ENCODE measurements at places on chromosomes 5 and 9. TPM values are rescaled to one million over a fixed set of nuclear protein-coding genes. Genes with fewer than 3 reads are reported as not detected.

DNA sequence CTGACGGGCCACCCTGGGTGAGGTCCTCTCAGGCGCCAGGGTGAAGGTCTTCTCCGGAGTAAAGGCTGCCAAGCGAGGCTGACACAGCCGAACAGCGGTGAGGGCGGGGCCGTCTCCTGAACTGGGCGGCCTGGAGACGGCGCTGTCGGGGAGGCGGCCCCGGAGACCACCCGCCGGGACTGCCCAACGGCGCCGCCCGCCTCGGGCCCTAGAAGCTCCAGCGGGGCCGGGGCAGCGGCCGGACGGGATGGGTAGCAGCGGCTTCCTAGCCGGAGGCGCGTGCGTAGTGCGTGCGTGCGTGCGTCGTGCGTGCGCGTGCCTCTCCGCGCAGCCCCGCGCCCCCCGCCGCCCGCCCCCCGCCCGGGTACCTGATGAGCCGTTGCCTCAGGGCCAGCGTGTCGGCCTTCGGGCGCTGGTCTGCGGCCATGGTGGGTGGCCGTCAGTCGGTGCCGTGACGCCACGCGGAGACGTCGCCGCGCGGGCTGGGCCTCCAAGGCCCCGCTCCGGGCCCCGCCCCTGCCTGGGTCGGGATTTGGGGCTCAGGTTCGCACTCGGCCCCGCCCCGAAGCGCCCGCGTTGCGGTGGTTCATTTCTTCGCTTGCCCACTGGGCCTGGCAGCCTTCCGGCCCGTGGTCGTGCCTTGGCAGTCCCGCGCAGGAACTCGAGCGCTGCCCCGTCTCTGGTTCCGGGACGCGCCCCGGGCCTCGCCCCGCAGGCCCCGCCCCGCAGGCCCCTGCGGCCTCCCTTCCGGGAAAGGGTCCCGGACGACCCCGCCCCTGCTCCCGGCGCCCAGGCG lies at the start of gene PHYKPL:
Gene PHYKPL, minus strand, starts transcription at position 679 of the 796 bp plus-strand sequence. Its CDS starts 252 bp downstream, at position 427.
- peak; percentile 75 for DNase-seq

GRCh38 chr5:52469835-52470234 lies 317.9 kb upstream of the ITGA1 start:
- DNase-seq, result no peak

DNA sequence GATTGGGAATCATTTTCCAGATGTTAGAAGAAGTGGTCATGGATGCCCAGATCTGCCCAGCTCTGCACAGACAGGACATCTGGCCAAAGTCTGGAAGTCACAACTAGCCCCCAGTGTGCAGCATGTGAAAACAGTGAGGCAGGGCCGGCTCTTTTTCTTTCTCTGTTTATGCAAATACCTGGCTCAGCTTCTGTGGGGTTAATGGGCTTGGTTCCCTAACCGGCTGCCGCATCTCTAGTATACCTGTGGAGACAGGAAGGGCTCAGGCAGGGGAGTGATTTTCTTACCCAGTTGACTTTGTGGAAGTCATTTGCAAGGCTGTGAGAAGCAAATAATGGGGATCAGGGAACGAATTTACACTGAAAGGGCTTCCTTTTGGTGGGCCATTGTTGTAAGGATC lies 254.8 kb upstream of the PANK3 start:
- DNase-seq, result no peak

- no peak for DNase-seq
Measured at GRCh38 chr5:34916518-34916917, 1.0 kb downstream of the BRIX1 start.

DNA sequence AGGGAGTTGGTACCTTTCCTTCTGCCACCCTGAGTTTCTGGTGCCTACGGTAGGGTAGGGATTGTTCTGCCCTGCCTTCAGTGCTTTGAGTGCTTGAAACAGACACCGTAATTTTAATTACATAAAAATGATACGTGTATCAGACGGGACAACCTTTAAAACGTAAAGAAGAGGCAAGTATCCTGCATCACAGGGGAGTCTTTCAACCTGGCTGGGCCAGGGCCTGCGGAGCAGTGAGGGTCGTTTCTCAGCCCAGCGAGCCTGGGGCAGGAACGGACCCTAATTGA lies 483 bp upstream of the DAB2IP start:
- no peak for DNase-seq

- DNase-seq, result no peak
Measured at GRCh38 chr9:104350541-104350940, 153.5 kb upstream of the OR13F1 start.

DNA sequence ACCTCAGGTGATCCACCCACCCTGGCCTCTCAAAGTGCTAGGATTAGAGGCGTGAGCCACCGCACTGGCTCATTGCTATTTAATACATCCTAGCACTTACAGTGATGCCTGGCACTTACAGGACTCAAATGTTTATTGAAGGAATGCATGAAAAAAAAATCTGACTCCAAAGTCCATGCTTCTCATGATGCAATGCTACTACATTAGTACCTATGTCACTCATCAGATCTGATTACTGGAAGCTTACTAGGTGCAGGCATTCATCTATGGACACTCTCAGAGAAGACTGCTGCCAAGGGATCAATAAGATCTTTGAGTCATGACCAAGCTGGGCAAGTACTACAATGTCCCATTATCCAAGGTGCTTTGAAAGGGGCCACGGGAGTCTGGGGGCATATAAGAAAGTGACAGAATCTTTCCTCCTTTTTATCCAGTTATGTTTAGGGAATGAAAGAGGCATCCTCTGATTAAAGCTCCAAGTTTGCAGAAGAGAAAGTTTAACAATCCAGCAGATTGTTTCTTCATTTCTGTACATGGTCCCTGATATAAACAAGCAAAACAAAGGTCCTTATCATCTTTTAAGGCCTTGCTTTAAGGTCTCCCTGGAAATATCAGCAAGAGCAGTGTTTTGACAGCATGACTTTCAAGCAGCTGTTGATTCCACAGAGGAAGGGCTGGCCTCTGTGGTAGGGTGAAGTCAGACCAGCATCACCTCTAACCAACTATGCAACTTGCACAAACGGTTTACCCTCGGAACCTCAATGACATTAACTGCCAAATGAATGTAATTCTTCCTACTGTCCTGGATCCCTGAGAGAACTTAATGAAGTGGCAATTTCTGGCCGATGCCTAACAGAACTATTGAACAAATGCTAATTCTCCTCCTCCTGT lies 35.9 kb downstream of the ARPC5L start:
- DNase-seq, result no peak

GRCh38 chr5:172427202-172427601 lies 27.1 kb downstream of the SH3PXD2B start:
- DNase-seq, result no peak

Gene FANCG
- 67.6 TPM for total RNA-seq

Gene IFNK
- total RNA-seq, result not detected

Gene ACTL7B
- not detected for total RNA-seq

Gene INSL4
- not detected for total RNA-seq

Gene ATOX1
- total RNA-seq, result 85.3 TPM

Gene PTGDS
- not detected for total RNA-seq

Measured in H4 (cell line).